ENCODE measurements at places on chromosomes 2 and 18.

- peak; percentile 59 for DNase-seq
Observed at GRCh38 chr18:80213182-80213581, 34.1 kb downstream of the PARD6G start.

DNA sequence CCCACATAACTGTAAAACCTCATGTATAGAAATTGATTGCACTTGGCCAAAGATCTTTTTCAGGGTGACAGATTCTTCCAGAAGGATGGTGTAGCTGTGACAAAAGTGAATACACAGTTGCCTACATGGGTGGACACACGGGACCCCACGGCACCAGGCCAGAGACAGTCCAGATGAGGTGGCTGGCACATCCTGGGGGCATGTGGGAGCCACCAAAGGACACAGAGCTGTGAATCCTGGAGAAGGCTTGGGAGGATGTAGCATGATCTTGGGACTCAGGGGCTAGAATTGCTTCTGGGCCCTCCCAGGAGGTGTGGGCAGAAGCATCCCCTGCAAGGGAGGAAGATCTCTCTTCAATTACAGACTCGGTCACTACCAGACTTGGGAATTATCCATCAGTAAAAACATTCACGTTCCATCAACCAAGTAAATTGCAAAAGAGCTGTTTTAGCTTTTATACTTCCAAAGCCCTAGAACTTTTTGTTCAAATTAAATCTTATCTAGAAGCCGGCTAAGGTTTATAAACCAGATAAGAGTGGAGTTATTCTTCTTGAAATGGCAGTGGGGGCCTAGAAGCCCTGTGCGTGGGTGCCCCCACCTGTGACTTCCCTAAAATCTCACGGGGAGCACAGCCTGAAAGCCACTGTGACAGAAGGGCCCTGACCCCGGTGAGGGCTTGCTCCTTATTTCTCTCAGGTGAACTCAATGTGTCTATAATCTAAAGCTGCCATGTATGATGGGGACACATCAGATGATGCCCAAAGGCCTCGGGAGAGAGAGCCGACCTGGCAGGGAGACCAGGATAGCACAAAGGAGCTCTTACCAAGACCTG, 81.7 kb downstream of the SEPTIN10 start:
- no peak for DNase-seq

DNA sequence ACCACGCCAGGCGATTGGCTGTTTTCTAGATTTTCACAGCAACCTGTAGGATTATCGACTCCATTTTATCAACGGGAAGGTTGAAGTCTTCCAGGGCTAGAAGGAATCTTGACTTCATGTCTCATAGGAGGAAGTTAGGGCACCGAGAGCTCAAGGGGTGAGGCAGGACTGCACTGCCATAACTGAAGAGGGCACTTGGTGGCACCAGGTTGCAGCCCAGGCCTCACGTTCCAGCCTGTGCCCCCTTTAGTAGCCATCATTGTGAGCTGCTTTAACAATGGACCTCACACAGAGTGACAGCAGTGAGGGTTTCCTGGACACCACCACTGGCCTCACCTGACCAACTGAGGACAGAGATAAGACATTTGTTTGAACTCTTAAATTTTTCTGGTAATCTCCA, 22.9 kb upstream of the RPL37A start:
- DNase-seq, result no peak

DNA sequence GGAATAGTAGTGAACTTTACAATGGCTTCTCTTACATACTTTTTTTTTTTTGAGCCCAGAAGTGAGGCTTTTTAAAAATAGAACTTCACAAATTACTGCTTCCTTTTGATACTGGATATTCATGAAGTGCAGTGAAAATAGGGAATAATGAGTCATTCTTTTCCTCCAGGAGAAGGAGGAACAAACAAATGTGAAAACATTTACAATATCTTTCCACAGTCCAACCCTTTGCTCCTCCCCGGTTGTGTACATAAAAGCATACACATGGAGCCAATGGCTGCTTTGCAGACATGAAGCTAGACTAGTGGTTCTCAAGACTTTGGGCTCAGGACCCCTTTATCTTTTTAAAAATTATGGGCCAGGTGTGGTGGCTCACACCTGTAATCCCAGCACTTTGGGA, 266.9 kb downstream of the GBX2 start:
- no peak for DNase-seq

- DNase-seq, result peak; percentile 58
Observed at GRCh38 chr2:42297322-42297936, 63.6 kb downstream of the COX7A2L start.

Data from MM.1S (cell line).